ENCODE measurements at places on chromosomes 2 and 18.
A peak's percentile ranks its signal among the peaks of the same experiment; 100 is the strongest.

- peak; percentile 94 for DNase-seq
Observed at GRCh38 chr2:158894078-158894477, 74.4 kb upstream of the TANC1 start.

DNA sequence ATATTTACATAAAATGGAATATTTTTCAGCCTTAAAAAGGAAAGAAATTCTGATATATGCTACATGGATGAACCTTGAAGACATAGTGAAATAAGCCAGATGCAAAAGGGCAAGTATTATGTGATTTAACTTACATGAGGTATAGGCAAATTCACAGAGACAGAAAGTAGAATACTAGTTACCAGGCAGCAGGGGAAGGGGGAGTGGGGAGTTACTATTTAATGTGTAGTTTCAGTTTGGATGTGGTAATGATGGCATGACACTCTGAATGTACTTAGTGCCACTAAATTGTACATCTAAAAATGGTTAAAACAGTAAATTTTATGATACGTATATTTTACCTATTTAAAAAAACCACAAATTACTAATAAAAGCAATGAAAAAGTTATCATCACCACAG lies 12.1 kb downstream of the METTL4 start:
- DNase-seq = no peak

GRCh38 chr2:70967189-70967588 lies 11.2 kb upstream of the ANKRD53 start:
- no peak for DNase-seq

DNA sequence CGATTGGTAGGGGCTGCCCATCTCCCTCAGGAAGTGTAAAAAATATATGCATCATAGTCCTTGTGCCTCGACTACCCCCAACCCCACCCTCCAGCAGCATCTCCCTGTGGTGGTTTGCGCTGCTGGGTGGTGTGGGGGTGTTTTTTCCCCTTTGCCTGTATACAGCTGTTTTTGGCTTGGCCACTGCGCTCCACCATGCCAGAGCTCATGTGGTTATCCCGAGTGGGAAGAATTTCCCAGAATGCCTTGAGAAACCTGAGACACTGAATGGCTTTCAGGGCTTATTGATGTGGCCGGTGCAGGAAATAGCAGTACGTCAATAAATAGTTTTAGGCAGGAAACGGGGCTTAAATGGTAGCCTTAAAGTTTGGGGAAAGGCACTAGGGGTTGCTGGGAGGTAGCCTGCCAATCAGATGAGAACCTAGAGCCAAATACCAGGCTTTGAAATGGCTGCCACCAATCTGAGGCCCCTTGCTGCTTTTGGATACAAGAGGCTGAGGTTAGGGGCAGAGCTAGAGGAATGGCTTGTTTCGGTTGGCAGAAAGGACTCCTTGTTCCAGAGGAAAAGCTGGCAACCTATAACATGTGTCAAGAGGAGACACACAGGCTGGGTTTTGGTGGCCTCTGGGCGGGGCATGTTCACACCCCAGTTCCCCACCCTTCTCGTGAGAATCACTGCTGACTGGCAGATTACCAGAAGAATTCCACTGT lies 144.1 kb downstream of the SMAD7 start:
- peak; percentile 73 for DNase-seq

DNA sequence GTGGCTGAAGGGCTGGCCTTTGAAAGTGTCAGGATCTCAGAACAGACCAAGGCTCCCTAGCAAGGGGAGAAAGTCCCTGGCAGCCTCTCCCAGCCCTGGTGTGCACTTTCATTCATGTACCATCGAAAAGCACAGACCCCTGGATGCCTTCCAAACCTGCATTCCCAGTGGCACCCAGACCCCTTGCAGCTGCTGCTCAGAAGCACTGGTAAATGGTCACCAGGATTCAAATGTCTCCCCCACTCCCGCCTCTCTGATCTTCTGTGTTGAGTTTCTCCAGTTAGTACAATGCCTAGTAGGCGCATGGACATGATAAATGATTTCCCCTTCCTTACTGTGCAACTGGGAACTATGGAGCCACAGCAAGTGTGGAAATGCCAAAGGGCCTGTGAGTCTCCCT lies 180.0 kb downstream of the GLI2 start:
- peak; percentile 56 for DNase-seq
